Naive thymus-derived CD8-positive, alpha-beta T cell (primary cell): ENCODE measurements at places on chromosomes 3 and 15.

- DNase-seq = no peak
Observed at GRCh38 chr3:13268961-13269441, 151.1 kb downstream of the NUP210 start.

- DNase-seq = no peak
Observed at GRCh38 chr3:31476209-31476608, 56.5 kb upstream of the STT3B start.

- no peak for DNase-seq
Observed at GRCh38 chr3:45223889-45224727, 2.0 kb downstream of the TMEM158 start.

DNA sequence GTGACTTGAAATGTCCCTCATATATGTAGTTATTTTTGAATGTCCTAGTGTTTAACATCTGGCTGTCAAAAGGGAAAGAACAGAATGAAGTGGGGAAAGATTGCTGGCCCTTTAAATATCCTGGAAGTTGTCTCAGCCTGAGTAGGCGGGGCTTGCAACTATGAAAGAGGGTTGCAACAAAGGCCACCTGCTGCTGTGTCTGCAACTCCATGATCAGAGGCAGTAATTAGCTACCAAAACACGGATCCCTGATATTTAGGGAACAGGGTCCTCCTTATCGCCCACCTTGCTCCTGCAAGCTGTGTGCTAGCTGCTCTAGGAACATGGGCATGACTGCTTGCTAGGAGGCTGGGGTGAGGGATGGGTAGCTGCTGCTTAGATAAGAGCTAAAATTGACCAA lies 100.2 kb upstream of the CFAP20DC start:
- no peak for DNase-seq

GRCh38 chr15:20348291-20348899 lies 193.2 kb downstream of the GOLGA6L6 start:
- DNase-seq = no peak

- no peak for DNase-seq
Observed at GRCh38 chr3:120454076-120454689, 3.4 kb upstream of the FSTL1 start.

- DNase-seq = no peak
Observed at GRCh38 chr3:4334548-4334947, 31.4 kb downstream of the SETMAR start.

DNA sequence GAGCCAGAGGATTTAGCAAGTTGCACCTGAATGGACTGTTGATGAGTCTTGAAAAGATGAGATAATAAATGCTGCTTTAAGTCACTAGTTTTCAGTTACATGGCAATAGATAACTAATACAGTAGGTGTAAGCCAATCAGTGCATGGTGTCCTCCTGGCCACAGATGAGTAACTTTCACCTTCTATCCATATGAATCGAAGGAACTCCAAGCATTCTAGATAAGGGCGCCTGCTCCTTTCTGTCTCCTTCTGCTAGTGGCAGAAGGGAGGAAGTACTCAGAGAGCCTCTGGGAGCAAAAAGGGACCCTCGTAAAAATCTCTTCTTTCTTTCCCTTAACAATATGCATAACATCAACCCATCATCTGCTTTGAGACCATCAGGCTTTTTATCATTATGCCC lies 37.3 kb downstream of the TM6SF1 start:
- DNase-seq = no peak

- no peak for DNase-seq
Observed at GRCh38 chr3:30393079-30393478, 213.3 kb upstream of the TGFBR2 start.

GRCh38 chr15:59017449-59017848 lies 30.0 kb downstream of the RNF111 start:
- DNase-seq = no peak

DNA sequence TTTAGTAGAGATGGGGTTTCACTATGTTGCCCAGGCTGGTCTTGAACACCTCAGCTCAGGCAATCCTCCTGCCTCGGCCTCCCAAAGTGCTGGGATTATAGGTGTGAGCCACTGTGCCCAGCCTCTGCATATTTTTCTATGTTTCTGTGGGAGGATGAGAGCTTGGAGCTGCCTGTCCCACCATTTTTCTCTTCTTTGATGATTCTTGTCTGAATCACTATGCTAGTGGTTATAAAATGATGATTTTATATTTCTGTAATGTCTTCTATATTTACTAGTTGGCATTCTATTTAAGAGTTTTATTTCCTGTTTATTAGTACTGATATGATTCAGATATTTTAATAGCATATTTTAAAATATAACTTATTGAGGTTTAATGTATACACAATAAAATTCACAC lies 69.7 kb downstream of the CHCHD6 start:
- no peak for DNase-seq

- DNase-seq = no peak
Observed at GRCh38 chr15:95663156-95664100, 667.1 kb upstream of the NR2F2 start.

- no peak for DNase-seq
Observed at GRCh38 chr15:84034578-84035398, 200.8 kb upstream of the GOLGA6L4 start.

DNA sequence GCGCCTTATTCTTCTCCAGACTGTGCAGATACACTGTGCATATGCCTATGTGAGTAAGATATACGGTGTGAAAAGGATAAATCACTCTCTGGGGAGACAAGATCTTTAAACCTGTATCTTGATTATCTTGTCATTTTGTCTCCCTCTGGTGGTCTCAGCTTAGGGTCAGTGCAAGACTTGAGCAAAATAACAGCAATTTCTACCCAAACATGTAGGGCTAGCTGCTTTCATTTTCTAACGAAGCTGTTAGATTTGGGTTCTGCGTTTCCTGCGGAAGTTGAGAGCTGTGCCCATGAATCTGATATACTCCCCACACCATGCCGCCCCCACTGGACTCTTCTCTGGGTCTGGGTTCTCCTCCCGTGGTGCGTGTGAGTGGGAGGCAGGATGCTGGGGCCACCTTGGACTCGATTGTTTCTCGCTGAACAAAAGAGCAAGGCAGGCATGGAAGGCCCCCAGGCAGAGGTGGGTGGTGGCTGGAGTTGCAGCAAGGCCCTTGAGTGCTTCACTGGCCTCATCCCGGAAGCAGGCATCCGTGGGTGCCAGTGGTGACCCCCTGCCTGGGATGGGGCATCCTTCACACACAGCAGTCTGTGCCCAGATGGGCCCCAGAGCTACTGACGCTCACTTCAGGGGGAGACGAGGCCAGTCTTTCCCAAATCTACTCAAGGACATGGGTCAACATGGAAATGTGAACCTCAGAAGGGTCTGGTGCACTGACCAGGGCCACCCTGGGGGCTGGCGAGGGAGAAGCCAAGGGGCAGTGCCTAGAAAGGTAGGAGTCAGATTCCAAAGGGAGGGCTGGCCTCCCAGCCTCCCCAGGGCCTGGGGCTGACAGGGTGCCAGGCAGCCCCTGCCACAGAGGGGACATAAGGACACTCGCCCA lies 179.6 kb downstream of the NSMCE3 start:
- DNase-seq = no peak

GRCh38 chr3:192943393-192943792 lies 25.7 kb upstream of the MB21D2 start:
- DNase-seq = no peak

DNA sequence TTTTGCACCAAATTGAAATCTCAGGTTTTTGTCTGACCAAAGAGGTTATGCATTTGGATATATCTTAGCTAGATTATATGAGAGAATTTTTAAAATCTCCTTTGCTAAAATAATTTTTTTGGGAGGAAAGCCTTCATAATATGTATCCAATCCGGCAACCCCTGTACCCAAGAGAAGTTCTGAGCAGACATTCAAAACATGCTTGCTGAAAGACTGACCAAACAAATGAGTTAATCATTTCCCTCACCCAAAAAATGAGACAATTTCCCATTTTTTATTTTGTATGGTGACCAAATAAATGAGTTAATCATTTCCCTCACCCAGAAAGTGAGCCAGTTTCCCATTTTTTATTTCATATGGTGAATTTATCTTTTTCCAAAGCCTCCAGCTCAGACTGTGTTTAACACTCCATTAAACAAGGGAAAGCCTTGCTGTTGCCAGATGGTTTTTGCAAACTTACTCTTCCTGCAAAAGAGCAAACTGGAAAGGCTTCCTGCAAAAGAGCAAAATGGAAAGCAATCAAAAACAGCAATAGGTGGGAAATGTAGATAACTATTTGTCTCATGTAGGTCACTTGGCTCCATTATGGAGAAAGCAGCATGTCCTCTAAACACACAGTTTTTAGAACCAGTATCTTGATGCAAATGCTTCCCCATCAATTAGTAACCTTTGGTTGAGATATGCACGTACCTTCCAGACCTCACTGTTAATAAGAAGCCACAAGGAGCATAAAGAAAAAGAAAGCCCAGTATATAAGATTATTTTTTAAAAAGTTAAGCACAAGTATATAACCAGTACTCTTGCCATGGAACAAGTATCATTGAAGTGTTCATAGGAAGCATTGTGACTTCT lies 78.4 kb upstream of the OSTN start:
- DNase-seq = no peak

DNA sequence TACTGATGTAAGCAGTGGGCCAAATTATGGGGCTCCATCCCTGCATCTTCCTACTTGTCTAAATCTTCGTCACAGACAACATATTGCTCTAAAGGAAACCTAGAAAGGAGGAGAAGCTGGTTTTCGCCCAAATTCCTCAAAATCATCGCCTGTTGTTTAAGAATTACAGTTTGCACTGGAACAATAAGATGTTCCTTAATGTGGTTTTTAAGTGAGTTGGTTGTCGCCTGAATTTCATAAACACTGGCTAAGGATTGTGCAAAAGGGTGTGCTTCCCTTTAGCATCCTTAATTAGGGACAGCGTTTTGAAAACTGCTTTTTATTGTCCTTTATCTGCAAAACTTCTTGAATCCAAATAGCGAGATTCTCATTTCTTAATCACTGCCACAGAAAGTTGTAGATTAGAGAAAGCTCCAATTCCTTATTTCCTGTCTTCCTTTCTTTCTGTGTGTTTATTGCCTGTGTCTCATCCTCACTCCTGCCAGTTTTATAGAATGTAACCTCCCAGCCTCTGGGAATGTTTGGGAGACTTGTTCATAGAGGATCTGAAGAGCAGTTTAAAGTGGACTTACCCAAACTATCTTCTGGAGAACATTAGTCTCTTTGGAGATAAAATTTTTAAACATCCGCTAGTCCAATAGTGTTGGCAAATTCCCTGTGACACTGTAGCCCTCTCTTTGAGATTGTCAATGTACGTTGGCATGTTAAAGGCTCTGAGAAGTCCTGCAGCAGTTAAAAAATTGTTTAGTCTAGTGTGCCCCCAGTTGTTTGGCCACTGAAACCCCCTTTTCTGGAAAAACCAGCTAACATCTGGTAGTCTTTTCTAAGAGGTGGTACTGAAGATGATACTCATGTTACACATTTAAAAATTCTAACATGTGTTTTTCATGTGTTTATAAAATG lies 50.4 kb downstream of the FLNB start:
- DNase-seq = no peak

GRCh38 chr3:52722491-52722890 lies 16.6 kb downstream of the SPCS1 start:
- no peak for DNase-seq

DNA sequence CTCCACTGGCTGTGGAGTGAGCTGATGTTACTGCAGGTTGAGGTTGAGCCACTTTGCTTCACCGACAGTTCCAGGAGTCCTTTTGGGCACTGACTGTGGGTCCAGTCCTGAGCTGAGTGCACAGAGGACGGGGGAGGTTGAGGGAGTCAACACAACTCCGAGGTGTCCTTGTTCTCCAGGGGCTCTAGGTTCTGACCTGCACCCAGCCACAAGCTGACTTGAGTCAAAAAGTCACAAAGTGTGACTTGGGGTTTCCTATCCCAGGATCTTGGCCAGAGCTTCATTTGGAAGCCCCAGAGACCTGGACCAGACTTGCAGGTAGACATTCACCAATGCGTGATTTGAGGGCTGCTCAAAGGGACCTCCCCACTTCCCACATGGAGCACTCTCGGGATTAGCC lies 95.0 kb downstream of the FAM43A start:
- DNase-seq = no peak

GRCh38 chr15:90660195-90660998 lies 56.7 kb upstream of the BLM start:
- DNase-seq = peak; percentile 23
